ENCODE measurements at places on chromosomes 2 and 18.

DNA sequence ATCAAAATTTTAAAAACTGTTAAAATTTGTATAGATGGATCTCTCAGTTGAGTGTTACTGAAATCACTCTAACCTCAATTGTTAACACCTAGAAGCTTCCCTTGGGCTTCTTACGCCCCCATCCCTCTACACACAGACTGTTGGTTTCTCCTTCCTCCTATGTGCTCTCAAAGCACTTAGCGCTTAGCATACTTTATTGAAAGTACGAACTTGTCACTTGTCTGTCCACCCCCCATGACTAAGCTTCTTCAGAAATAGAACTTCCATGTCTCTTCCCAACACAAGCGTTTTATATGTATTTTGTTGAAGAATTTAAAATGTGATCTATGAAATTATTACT, 441 bp downstream of the MPHOSPH10 start:
- no peak for DNase-seq

- DNase-seq: no peak
Observed at GRCh38 chr2:132669908-132670495, at the start of gene LYPD1. Gene LYPD1 (minus strand): TSS chr2:132670205. CDS start chr2:132669932, 273 bp downstream.

- no peak for DNase-seq
Observed at GRCh38 chr2:220789961-220790360, 782.1 kb downstream of the EPHA4 start.

GRCh38 chr2:212816267-212816666, 277.7 kb upstream of the ERBB4 start:
- no peak for DNase-seq
